ENCODE measurements at places on chromosomes 7 and 10.

DNA sequence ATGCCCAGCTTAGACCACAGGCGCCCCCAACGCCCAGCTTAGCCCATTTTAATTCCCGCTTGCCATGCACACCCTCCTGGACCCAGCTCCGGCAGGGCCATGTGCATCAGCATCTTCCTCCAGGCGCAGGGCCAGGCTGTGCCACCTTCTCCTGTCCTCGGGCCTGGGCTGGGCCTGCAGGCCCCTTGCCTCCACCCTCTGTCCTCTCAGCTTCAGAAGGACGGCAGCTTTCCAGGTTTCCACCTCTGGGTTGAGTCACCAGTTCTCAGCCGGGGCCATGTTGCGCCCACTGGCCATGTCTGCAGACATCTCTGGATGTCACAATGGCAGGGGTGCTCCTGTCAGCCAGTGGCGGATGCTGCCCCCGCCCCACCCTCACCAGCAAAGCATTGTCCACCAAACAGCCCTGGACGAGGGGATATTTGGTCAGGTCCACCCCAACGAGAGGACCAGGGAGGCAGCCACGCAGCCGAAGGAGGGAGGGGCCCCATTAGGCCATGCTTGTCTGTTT, 59.1 kb upstream of the NKX6-2 start:
- DNase-seq: no peak

- no peak for DNase-seq
These were observed 2.1 kb downstream of the FRAT1 start for GRCh38 chr10:97321032-97321803.

DNA sequence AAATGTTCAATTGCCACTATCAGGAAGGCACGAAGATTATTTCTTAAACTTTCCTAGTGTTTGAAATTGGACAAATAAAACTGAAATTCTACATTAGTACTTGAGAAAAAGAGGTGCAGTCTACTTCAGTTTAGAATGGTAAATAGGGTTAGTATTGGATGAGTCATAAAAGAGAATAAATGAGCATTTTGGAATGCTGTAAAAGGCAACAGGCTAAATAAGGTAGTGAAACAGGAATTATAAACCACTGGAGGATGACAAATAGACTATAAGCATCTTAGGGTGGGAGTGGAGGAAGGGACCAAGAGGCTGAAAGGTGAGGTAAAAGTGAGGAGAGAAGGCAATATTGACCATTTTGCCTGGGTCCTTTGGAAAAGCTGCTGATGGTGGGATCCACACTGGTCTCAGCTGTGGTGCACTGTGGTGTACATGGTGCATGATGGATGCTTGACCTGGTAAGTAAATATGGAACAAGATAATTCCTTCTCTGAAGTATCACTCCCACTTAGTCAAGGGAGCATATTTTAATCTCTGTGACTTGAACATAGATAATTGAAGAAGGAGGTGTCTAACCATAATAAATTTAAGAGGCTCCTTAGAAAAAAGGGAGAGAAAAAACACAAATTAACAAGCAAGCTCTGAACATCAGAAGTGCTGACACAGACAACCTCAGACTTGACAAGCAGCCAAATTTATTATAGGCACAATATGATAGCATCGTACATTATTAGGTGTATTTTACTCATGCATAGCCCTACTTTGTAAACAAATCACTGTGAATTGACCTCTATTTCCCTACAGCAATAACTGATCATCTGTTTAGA, 76.4 kb upstream of the SCIN start:
- DNase-seq: no peak

DNA sequence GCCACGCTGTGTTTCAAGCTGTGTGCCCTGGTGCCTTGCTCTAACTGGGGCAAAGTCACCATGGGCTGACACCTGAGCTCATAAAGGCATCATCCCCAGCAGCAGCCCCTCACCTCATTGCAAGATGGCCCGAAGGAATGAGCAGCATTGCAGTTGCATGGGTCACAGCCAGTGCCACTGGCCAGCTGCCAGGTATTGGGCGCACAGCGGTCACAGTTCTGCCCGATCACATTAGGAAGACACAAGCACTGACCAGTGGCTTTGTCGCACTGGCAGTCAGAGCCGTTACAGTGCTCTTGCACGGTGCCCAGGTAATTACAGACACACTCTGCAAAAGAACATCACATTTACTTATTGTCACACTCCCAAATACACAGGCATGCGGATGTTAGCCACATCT, 51.1 kb downstream of the LAMB1 start:
- DNase-seq: no peak

- no peak for DNase-seq
These were observed 85.9 kb upstream of the INSIG1 start for GRCh38 chr7:155211761-155212160.

DNA sequence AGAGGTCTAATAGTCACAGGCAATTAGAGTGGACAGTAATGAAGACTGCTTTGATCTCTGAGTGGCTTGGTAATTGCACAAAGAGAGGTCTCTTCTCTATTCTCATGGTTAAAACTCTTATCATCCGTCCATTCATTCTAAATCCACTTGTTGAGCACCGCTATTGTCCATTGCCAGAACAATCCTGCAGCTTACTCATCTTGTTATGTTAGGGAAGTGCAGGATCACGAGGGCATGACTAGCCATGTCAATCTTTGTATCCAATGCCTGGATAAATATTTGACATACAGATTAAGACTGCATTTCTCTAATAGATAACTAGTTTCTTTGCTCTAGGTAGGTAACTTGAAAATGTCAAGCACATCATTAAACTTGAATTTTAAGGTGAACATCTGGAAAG, 14.9 kb downstream of the SFTPD start:
- no peak for DNase-seq

DNA sequence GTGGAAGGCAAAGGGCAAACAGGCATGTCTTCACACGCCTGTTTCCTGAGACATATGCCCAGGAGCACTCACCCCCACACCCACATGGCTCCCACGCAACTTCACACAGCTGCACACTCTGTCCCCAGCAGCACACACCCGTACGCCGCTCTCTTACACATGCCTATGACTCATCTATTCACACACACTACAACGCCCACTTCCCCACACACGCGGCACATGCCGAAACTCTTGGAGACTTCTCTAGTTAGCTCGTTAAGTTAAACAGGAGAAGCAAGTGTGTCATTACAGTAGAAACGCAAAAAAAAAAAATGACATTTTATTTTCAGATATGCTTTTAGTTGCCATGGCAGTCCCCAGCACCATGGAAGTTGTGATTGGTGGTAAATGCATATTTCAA, 6.7 kb downstream of the CALN1 start:
- no peak for DNase-seq

- no peak for DNase-seq
These were observed 16.7 kb upstream of the SYPL1 start for GRCh38 chr7:106128836-106129235.

- no peak for DNase-seq
These were observed 8.5 kb upstream of the FLNC start for GRCh38 chr7:128821724-128822123.

GRCh38 chr10:107025676-107026075, 138.8 kb downstream of the SORCS1 start:
- DNase-seq: no peak

DNA sequence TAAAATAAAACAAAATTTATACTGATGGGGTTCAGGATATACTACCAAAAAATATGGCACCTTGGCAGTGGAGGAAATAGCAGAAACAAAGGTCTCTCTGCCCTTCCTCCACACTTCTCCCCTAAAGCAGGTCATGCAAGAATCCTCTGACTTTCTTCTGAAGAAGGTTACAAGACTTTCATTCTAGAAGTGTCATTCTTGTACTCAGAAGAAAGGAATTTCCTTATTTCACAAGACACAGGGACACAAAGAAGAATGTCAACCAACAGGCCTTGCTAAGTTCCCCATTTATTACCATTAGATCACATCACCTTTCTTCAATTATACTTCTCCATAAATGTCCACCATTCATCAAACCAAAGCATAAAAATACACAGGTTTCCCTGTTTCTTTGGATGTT, 470.2 kb downstream of the PAXIP1 start:
- DNase-seq: no peak

DNA sequence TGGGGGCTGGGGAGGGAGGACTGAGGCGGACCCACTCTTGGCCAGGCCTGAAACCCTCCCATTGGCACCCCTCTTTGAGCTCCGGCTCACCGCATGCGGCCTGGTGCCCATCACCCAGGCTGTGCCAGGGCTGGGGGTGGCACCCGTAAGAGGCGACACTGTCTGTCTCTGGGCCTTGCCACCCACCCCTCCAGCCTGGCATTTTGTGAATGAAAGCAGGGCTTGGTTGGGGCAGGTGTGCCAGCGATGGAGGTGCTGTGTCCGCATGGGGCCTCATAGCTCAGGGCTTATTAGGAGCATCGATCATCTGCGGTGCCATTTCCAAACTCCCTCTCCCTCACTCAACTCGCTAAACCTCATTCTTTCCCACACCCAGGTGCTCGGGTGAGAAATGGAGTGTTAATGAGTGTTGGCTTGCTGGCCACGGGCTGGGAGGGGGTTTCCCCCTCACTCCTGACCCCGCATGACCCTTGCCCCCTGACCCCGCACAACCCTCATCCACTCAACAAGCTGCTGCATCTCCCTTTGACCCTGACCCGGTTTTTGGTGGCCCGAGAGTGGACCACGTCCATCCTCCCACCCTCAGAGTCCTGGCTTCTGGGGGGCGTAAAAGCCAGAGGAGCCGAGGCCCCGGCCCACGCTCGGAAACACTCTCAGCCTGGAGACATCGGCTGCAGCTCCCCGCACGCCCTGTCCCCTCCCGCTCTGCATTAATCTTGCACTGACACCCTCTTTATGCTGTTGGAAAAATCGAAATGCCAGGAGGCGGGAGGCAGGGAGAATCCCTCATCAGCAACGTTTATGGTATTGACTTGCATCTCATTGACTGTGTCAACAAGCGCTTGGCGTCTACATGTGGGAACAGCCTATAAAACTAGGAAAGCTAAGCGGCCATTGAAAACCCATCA, 161.2 kb downstream of the DNAJB6 start:
- DNase-seq: no peak

- DNase-seq: no peak
These were observed 11.3 kb upstream of the MLXIPL start for GRCh38 chr7:73635428-73636200.

- DNase-seq: no peak
These were observed 39.9 kb upstream of the STARD3NL start for GRCh38 chr7:38138171-38138570.

- peak; percentile 41 for DNase-seq
These were observed 113.9 kb downstream of the ITGA8 start for GRCh38 chr10:15605740-15606369.

- DNase-seq: peak; percentile 22
These were observed 94.7 kb upstream of the ZMIZ1 start for GRCh38 chr10:78973901-78974616.

- DNase-seq: no peak
These were observed 85.2 kb upstream of the GLCCI1 start for GRCh38 chr7:7883394-7883793.

DNA sequence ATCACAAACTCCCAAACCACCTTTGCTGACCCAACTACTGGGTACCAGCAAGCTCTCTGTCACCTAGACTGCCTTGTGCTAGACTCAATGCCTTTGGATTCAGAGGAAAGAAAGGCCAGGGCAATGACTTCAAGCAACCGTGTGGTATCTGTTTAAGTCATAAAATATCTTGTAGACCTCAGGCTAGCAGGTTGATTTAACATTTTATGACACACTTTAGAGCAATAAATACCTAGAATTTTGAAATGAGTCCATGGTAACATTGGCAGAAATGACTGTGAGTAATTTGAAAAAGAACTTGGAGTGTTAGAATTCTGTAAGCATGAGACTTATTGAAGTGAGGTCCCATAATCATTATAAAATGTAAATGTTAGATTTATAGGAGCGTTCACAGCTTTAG, 87.2 kb downstream of the TWIST1 start:
- DNase-seq: no peak

GRCh38 chr10:52805414-52806285, 33.1 kb upstream of the MBL2 start:
- DNase-seq: no peak

DNA sequence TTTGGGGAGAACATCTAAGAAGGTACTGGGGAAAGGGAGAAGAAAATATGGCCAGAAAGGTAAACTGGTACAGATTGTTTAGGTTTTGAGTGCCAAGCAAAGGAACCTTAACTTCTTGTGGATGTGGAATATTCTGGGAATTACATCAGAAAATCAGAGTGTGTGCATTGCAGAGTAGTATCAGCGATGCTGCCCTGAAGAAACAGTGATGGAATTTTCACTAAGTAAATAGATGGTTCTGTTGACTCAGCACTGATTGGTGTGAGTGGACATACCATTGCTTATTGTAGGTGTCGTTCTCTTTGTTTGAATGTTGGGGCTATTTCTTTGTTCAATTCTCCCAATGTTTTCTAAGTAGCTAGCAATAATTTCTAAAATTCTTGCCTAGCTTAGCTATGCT, 24.4 kb upstream of the AKR1B1 start:
- DNase-seq: no peak

DNA sequence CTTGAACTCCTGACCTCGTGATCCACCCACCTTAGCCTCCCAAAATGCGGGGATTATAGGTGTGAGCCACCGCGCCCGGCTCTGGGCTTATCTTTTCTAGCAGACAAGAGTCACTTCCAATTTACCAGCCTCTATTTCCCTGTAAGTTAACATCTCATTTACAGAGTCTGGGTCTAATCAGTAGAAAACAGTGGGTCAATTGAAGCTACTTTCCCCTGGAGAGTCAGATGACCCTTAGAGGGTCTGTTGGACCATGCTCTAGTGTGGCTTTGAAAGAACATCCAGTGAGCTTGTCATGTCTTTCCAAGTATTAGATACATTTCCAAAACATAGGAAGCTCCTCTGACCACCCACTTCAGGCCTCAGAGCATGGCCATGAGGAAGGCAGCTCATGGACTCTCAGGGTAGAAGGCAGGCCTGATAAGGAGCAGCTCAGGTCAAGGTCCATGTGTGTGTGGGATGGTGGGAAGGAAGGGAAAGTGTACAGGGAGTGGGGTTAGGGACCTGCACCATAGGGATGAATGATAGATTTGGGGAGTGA, 27.6 kb upstream of the RBM20 start:
- DNase-seq: no peak

- DNase-seq: no peak
These were observed 97.2 kb downstream of the SLC25A13 start for GRCh38 chr7:96224685-96225084.

DNA sequence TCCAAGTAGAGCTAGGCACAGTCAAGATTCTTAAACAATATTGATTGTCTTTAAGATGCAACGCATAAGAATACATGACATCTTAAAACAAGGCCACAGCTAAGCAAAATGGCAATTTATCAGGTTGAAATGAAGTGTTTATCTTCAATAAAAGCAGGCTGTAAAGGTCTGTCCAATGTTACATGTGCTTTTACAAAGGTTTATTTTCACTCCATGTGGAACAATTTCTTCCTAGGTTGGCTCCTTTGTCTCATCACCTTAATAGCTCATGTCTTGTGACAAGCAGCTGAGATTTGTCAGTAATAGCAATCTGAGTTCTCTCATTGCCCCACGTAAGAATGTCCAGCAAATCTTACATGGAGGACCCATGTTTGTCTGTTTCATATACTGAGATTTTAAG, 437.6 kb downstream of the GPAM start:
- DNase-seq: no peak
